ENCODE measurements at places on chromosomes 13 and 19.

DNA sequence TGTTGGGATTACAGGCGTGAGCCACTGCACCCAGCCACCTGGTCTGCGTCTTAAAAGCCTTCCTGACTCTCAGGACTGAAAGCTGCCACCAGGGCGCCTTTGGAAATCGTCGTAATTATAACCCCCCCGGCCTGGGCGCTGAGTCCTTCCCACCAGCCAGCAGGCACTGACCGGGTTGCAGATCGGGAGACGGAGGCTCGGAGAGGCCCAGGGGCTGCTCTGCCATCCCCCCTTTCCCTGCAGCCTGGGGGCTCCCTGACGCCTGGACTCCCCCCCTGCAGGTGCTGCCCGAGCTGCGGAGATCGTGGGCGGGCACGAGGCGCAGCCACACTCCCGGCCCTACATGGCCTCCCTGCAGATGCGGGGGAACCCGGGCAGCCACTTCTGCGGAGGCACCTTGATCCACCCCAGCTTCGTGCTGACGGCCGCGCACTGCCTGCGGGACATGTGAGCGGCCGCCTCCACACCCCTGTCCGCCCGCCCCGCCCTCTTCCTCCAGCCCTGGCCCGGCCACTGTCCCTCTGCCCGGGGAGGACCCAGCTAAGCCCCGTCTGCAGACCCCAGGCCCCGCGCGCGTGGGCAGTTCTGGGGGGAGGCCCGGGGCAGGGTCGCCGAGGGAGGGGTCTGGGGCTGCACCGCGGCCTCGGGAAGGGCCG is 2.5 kb downstream of the PRTN3 start:
- DNase-seq: no peak

DNA sequence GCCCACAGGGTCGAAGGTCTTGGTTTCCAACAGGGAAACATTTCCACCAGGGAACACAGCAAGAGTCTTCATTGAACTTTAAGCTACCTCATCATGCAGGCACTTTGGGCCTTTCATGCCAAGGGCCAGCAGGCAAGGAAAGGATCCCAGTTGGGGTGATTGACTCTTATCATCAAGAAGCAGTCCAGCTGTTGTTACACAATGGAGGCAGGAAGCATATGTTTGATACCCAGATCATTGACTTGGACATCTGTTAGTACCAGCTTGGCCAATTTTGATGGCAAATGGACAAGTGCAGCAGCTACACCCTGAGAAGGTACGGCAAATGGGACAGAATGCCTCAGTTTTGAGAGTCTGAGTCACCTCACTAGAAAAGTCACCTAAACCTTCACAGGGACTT is 10.9 kb upstream of the RCBTB1 start:
- no peak for DNase-seq

GRCh38 chr19:18218159-18218558 is 8.1 kb downstream of the PDE4C start:
- no peak for DNase-seq

DNA sequence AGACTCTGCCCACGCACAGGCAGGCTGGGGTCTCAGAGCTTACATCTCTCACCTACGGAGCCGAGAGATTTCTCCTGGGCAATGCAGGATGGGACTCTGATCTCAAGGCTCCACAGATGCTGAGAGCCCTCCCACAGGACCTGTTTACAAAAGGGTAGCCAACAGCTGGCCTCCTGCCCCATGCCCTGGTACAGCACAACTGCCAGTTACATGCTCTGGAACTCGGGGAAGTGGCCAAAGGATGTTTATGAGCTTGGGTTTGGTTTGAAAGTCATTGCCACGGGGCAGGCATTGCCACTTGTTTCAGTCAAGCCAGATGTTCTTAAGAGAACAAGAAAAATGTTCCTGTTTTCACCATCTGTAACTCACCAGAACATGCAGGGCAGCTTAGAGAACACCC is 3.5 kb downstream of the DHRS12 start:
- no peak for DNase-seq

DNA sequence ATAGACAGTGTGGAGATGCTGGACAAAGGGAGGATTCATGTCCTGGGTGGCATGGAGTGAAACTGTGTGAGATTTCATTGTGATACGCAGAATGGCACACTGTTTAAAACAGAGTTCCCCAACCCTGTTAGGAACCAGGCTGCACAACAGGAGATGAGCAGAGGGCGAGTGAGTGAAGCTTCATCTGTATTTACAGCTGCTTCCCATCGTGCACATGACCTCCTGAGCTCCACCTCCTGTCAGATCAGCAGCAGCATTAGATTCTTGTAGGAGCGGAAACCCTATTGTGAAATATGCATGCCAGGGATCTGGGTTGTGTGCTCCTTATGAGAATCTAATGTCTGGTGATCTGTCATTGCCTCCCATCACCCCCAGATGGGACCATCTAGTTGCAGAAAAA is 72.5 kb downstream of the RAP2A start:
- no peak for DNase-seq

DNA sequence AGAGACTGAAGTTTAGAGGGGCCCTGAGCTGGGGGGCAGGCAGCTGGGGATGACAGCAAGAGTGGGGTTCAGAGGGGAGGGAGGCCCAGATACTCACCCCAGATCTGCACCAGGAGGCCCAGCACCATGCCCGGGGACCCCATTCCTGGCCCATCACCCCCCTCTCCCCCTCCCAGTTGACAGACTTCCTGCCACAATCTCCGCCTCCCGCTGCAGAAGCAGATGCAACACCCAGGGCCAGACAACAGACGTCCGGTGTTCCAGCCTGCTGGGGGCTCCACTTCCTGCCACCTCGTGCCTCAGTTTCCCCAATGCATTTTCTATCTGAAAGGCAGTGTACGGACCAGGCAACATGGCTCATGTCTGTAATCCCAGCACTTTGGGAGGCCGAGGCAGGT is at the start of gene TMIGD2:
Gene TMIGD2 (minus strand): TSS at position 147 of the 398 bp plus-strand sequence. CDS start 4 bp downstream, at position 143.
- no peak for DNase-seq

- DNase-seq: no peak
Measured at GRCh38 chr19:19409205-19409604, 3.7 kb downstream of the GATAD2A start.

- DNase-seq: no peak
Measured at GRCh38 chr19:5229778-5230335, 110.8 kb downstream of the PTPRS start.

- DNase-seq: peak; percentile 77
Measured at GRCh38 chr19:1445185-1445931, 4.6 kb upstream of the APC2 start.

DNA sequence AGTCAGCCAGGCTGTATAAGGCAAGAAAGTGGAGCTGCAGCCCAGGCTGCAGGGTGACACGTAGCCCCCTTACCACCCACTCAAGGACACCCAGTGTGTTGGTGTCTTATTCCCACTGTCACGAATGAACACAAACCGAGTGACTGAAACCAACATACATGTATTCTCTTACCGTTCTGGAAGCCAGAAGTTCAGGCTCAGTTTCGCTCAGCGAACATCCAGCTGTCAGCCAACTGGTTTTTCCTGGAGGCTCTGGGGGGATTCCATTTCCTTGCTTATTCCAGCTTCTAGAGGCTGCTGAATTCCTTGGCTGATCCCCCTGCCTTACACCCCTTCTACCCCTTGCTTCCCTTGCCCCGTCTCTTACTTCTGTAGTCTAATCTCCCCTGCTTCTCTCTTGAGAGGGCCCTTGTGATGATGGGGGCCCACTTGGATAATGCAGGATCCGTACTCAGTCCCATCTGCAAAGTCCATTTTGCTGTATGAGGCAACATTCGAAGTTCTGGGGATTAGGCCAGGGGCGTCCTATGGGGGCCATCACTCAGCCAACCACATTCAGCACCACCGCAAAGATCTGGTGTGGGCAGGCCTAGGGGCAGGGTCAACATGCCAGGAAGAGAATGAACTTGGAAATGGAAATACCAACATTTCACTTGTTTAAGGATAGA is 47.3 kb upstream of the MTIF3 start:
- DNase-seq: no peak

DNA sequence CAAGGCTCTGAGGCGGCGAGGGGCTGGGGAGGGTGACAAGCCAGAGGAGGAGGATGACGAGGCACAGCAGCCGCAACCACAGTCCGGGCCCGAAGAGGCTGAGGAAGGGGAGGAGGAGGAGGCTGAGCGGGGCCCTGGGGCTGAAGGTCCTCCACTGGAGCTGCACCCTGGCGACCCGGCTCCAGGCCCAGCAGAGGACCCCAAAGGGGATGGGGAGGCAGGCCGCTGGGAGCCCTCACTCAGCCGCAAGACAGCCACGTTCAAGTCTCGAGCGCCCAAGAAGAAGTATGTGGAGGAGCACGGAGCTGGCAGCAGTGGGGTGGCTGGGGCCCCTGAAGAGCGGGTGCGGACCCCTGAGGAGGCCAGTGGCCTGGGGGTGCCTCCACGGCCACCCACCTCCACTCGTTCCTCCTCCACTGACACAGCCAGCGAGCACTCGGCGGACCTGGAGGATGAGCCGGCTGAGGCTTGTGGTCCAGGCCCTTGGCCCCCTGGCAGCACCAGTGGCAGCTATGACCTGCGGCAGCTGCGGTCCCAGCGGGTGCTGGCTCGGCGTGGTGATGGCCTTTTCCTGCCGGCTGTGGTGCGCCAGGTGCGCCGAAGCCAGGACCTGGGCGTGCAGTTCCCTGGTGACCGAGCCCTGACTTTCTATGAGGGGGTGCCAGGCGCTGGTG is 2.9 kb downstream of the CIC start:
- DNase-seq: no peak

GRCh38 chr13:109584844-109585361 is 201.5 kb downstream of the IRS2 start:
- no peak for DNase-seq

DNA sequence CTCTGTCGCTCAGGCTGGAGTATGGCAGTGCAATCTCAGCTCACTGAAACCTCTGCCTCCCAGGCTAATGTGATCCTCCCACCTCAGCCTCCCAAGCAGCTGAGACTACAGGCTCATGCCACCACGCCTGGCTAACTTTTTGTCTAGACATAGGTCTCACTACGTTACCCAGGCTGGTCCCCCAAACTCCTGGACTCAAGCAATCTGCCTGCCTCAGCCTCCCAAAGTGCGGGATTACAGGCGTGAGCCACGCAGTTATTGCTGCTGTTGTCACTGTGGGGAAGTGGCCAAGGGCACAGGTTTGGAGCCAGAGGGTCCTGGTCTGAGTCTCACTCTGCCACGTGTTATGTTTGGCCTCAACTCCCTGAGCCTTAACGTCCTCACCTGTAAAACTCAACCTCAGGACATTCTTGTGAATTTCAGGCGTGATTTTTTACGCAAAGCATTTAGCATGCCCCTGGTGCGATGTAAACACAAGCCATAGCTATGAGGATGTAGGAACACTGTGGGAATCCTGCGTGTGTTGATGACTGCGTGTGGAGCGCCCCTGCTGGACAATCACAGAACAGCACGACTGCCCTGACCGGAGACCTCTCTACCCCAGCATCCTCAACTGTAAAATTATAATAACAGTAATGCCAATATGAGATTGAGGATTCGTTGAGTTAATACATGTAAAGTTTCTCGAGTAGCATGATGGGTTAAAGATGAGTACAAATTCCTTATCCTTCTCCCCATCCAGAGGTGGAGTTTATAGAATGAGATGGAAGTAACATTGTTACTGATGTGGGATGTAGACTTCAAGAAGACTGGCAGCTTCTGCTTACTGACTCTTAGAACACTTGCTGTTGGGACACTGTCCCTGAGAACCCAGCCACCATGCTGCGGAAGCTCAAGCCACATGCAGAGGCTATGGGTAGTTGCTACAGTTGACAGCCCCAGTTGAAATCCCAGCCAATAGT is 41.8 kb upstream of the PNMA8B start:
- peak; percentile 48 for DNase-seq

- DNase-seq: no peak
Measured at GRCh38 chr13:108897955-108898354, 268.5 kb downstream of the MYO16 start.

DNA sequence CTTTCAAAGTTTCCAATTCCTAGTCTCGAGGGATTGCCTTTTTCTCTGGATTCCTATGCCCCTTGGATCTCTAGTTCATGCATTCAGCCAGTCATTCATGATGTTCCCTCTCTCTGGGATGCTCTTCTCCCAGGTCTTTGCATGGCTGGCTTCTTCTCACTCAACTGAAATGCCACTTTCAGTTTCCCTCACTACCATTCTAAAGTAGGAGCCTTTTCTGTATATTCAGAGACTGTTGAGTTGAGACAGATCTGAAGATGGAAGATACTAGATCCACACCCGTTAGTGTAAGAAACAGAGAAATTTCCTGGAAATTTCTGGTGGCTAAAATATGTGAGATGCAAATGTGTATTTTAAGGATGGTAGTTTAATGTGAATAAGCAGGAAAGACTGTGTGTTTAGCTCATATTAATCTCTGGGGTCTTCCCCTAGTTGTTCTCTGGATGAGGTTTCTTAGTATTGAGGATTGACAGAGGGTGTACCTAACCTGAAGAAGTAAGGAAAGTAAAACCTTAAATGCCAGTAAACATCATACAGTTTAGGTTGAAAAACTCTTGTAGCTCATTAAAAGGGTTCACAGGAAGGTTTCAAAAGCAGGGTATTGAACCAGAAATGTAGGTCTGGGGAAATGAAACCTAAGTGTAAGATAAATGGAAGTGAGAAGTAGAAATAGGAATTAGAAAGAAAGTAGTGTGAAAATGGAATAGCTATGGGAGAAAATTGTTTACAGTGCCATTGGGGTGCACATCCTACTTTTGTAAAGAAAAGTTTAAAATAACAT is 331.3 kb downstream of the NDFIP2 start:
- no peak for DNase-seq

- no peak for DNase-seq
Measured at GRCh38 chr19:8500158-8500557, 2.3 kb downstream of the PRAM1 start.

GRCh38 chr13:110294146-110294545 is 12.8 kb downstream of the COL4A1 start:
- DNase-seq: no peak

- DNase-seq: no peak
Measured at GRCh38 chr19:45154064-45154827, 6.5 kb downstream of the NKPD1 start.

DNA sequence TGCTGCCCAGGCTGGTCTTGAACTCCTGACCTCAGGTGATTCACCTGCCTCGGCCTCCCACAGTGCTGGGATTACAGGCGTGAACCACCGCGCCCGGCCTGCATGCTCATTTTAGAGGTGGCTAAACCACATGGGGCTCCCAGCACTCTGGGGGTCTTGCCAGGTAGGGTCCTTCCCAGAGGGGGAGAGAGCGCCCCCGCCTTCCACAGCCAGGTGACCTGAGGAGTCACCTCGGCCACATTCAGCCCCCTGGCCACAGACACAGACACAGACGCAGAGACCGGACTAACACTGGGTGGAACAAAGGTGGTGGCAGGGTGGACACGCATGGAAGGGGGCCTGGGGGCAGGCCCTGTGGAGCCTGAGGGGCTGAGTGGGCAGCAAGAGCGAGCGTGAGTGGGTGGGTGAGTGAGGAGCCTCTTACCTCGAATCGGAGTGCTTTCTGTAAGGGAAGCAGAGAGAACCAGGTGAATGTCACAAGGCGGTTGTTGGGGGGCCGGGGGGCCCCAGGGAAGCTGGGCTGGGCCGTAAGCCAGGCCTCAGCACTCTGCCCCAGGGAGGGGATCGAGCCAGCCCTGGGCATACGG is 80.1 kb downstream of the PTPRS start:
- DNase-seq: no peak

DNA sequence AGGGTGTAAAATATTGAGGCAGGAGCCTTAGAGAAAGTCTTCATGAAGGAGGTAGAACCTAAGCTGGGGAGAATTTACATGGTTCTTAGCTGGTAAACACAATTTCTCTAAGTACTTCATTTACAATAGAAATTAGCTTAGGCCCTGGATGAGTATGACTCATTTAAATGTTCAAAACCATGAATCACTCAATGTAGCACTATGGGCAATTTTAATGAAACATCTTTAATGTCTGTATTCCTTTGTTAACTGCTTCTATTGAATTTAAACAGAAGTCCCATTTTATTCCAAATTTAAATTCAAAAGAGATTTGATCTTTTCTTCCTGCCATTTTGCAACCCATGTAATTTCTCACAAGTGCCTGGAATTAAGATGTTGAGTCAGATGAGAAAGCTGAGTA is 252.1 kb downstream of the RFC3 start:
- DNase-seq: no peak

Data from hematopoietic multipotent progenitor cell treated with erythropoietin and hydrocortisone succinate and interleukin-3 and kit ligand, for 17 days (in vitro differentiated cells).